ENCODE measurements at places on chromosomes 2 and 18. TPM values are rescaled to one million over a fixed set of nuclear protein-coding genes. Genes with fewer than 3 reads are reported as not detected.

Gene VWA3B
- total RNA-seq = not detected

Gene ATP6V1B1
- total RNA-seq = 0.15 TPM

Gene ATP9B
- 19.5 TPM for total RNA-seq

Gene ASPRV1
- total RNA-seq = 0.32 TPM

Gene SKOR2
- not detected for total RNA-seq

Gene PRKD3
- 60.0 TPM for total RNA-seq

Measured in epithelial cell of umbilical artery (primary cell).